ENCODE measurements at places on chromosomes 6 and 20. TPM values are rescaled to one million over a fixed set of nuclear protein-coding genes. Genes with fewer than 3 reads are reported as not detected.

Gene SAPCD1
- total RNA-seq = 0.79 TPM

Gene DDX39B
- 221 TPM for total RNA-seq

Gene ARMH2
- total RNA-seq = not detected

Gene GNAS-AS1
- total RNA-seq = 0.72 TPM

Gene RAD21L1
- 0.13 TPM for total RNA-seq

Gene PRRC2A
- 76.9 TPM for total RNA-seq

Gene CSE1L
- total RNA-seq = 57.2 TPM

Gene FLRT3
- total RNA-seq = 0.52 TPM

Gene RCAN2
- total RNA-seq = 2.3 TPM

Gene PRKN
- total RNA-seq = 1.1 TPM

Gene HFE
- total RNA-seq = 20.3 TPM

Gene POM121L2
- not detected for total RNA-seq

Gene SGK2
- total RNA-seq = 0.73 TPM

Gene AURKA
- total RNA-seq = 6.0 TPM

Gene TNFRSF21
- 6.3 TPM for total RNA-seq

Gene PRSS35
- total RNA-seq = 4.2 TPM

Gene SLC22A7
- not detected for total RNA-seq

Gene ENPP5
- 3.6 TPM for total RNA-seq

Gene NOL4L
- total RNA-seq = 5.5 TPM

Gene C4B
- 12.6 TPM for total RNA-seq

Gene EPPIN
- 0.39 TPM for total RNA-seq

Gene TGIF2
- 7.8 TPM for total RNA-seq

Gene BMP2
- total RNA-seq = 10.3 TPM

Gene PPARD
- total RNA-seq = 17.1 TPM

Gene CTCFL
- total RNA-seq = not detected

Gene ULBP3
- 5.1 TPM for total RNA-seq

Gene NKAIN4
- total RNA-seq = not detected

Gene DEF6
- 0.59 TPM for total RNA-seq

Gene YIPF3
- total RNA-seq = 105 TPM

Gene EYA4
- total RNA-seq = 0.65 TPM

Gene KIF3B
- total RNA-seq = 36.3 TPM

Gene QKI
- 154 TPM for total RNA-seq

Gene SRXN1
- 104 TPM for total RNA-seq

Gene ADGRF4
- 0.10 TPM for total RNA-seq

Gene BMP7
- not detected for total RNA-seq

Gene ATP9A
- 55.8 TPM for total RNA-seq

Gene GHRH
- total RNA-seq = not detected

Gene DAAM2
- total RNA-seq = 96.0 TPM

Gene CFAP206
- total RNA-seq = 0.59 TPM

Gene SPDEF
- not detected for total RNA-seq

Gene C20orf96
- total RNA-seq = 5.0 TPM

Gene UNC5CL
- total RNA-seq = 0.07 TPM
